ENCODE measurements at places on chromosomes 16 and 17.

- DNase-seq = no peak
These were observed 9.9 kb upstream of the KDM8 start for GRCh38 chr16:27193300-27193990.

DNA sequence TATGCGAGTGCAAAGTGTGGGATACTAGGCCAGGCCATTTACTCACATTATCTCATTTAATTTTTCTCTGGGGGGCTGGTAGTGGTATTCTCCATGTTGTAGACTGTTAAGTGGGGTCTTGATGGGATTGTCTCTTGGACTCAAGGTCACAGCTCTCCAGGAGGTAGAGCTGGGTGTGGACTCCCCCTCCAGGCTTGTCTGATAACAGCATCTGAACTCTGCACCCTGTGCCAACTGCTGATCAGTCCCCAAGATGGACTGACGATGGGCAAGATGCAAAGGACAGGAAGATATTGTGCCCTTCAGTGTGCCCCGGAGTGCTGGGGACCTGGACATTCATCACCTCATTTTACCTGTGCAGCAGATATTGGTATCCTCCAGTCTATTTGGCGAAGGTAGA lies 147.8 kb downstream of the MSI2 start:
- DNase-seq = no peak

DNA sequence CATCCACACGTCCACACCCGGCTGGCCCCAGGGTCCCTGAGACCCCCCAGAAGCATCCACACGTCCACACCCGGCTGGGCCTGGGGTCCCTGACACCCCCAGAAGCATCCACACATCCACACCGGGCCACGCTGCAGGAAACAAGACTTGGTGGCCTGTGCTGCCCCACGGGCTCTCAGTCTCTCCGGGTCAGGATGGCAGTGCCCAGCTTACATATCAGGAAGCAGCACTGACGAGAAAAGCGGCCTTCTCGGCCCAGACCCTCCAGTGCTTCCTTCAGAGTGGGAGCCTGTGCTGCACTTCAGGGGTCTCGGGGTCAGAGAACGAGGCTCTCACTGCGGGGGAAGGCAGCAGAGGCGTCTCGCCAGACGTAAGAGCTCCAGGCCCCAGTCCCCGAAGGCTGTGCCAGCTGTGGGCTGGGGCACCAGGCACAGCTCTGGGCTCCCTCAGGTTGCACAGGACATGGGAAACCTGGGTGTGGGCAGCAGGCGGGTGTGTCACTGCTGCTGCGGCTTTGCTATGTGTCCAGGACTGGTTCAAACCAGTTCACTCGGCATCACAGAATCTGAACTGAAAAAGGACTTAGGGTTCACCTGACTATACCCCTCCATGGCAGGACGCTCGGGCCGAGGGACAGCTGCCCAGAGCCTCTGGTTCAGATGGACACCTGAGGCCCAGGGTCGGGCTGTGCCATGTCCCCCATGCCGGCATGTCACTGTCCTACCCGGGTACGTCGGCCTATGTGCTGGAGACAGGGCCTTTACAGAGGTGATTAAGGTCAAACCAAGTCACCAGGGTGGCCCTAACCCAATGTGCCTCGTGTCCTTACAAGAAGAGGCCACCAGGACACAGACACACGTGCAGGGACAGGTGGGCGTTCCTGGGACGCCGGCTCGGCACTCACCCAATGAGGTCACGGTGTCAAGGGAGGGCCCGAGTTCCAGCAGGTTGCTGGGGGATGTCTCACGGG lies 40.2 kb upstream of the CHMP6 start:
- no peak for DNase-seq

GRCh38 chr16:57357330-57358085 lies 1.1 kb upstream of the CCL22 start:
- DNase-seq = no peak

- no peak for DNase-seq
These were observed 585.4 kb downstream of the WWOX start for GRCh38 chr16:78684655-78685375.

- no peak for DNase-seq
These were observed 51.7 kb downstream of the SDK2 start for GRCh38 chr17:73592501-73592961.

GRCh38 chr16:50311134-50311528 lies 44.8 kb downstream of the ADCY7 start:
- DNase-seq = no peak

DNA sequence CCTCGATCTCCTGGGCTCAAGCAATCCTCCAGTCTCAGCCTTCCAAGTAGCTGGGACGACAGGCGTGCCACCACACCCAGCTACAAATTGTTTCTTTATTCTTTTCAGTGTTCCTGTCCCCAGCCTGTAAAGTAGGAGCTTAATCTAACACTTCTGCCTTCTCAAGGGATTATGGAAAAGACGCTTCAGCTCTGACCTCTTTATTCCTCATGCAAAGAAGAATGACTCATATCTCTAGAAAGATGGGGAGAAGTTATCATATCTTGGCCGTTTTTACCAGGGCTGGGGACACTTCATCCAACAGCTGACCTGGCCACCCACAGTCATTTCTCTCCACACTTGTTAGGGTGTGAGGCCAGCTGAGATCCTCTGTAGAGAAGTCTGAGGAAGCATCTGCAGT lies 172.6 kb downstream of the HAPSTR1 start:
- DNase-seq = no peak

DNA sequence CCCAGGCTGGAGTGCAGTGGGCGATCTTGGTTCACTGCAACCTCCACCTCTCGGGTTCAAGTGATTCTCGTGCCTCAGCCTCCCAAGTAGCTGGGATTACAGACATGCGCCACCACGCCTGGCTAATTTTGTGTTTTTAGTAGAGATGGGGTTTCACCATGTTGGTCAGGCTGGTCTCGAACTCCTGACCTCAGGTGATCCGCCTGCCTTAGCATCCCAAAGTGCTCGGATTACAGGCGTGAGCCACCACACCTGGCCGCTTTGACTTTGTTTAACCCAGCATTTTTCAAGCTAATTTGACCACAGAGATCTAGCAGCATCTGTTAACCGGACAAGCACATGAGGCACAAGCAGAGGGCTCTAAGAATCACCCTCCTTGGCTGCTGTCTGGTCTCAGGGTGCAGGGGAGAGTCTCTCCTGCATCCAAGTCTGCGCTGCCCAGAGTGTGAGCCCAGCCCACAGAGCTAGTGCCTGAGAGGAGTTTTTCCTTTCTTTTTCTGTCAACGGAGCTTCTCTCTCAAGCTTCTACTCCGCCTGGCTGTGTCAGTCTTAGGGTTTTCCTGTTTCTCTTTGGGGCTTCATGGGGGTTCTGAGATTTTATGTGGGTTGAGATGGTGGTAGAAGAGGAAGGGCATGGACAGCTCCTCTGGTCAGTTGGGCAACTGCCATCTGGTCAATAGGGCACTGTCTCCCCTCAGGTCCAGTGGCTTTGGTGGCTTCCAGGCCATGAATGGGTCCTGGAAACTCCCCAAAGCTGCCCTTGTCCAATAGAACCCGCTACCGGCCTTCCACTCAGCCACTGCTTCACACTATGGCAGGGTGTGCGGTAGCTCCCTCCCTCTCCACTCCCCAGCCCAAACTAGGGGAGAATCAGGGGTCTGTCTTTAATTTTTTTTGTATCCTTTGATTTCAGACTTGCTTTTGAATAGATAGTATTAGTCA lies 59.6 kb downstream of the TNFRSF13B start:
- no peak for DNase-seq

- DNase-seq = peak; percentile 81
These were observed 532 bp downstream of the ARRB2 start for GRCh38 chr17:4710693-4711634.

- DNase-seq = no peak
These were observed 11.4 kb downstream of the SLC5A10 start for GRCh38 chr17:18963126-18964017.

DNA sequence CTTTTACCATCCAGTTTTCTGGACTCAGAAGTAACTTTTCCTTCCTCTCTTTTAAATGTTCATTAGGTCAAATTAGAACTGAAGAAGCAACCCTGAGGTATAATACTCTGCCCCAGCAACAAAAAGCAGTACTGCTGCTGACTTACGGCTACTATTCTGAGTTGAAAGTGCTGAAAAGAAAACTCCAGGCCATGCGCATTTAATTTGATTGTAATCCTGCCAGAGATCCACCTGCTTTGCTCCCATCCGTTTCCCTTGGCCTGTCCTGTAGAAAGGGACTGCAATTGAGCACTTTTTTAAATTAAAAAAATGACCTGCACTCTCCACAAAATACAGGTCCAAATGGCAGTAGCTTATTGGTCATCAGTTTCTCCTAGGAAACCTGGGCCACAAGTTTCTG lies 61.6 kb downstream of the PITPNC1 start:
- DNase-seq = no peak

DNA sequence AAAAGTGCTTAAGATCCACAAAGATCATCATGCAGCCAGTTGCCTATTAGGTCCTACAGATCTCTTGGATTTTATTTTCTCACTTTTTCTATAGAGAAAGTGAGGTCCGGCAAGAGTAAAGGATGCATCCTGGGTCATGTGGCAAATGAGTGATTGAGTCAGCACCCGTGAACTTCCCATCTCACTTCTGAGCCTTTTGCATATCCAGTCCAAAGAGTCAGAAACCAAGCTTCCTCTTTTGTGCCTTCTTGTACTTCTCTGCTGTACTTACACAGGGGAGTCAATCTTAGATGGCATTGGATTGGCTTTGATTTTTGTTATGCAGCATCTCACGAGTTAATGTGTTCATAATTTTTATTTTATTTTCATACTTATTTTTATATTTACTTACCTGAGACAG lies 114.2 kb upstream of the IRX5 start:
- DNase-seq = no peak

- DNase-seq = no peak
These were observed 94.4 kb upstream of the CIBAR2 start for GRCh38 chr16:85206472-85207356.
